MCF 10A (cell line): ENCODE measurements at places on chromosomes 1 and 21.
A peak's percentile ranks its signal among the peaks of the same experiment; 100 is the strongest.

DNA sequence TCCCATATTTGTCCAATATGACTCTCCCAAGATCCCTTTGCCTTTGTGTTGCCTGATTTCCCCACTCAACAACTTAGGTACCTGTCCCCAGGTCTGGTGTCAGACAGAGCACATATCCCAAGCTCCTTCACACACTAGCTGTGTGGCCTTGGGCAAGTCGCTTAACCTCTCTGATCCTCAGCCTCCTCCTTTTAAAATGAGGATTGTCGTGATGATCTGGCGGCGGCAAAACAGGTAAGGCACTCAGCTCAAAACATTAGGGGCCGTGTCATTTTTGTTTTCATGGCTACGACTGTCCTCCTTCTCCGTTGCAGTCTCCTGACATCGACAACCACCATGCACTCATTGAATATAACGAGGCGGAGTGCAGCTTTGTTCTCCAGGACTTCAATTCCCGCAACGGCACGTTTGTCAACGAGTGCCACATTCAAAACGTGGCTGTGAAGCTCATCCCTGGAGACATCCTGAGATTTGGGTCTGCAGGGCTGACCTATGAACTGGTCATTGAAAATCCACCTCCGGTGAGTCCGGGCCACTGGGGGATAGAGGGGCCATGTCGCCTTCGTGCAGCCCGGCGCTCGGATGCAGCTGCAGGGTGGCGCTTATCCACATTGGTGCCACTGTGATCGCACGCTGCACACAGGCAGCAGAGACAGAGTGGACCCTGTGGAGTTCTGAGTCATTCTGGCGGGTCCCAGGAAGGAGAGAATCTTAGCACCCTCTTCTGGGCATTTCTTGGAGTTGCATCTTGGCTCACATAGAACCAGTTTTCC lies 25.2 kb downstream of the FHAD1 start:
- peak; percentile 89 for DNase-seq

- DNase-seq = no peak
Observed at GRCh38 chr1:54403808-54404261, 2.4 kb downstream of the SSBP3 start.

- no peak for DNase-seq
Observed at GRCh38 chr1:59177756-59178155, 119.1 kb upstream of the FGGY start.

- DNase-seq = no peak
Observed at GRCh38 chr1:153251988-153252387, 7.5 kb upstream of the LORICRIN start.

GRCh38 chr1:95086949-95087533 lies 14.3 kb upstream of the ALG14 start:
- DNase-seq = peak; percentile 67

DNA sequence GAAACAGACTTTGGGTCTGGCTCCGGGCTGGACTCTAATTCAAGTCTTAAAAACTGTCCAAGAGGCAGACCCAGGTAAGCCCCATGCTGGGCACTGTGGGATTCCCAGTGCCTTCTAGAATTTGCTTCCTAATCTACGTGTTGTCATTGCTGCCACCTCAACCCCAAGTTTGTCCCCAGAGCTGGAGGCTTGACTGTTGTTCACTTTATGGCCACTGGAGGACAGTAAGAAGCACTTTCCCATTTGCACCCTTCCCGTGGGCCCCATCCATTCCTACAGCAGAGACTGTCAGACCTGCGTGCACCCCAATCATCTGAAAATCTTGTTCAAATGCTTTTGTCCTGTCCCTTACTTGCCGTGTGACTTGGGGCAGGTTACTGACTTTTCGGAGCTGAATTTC lies 29.4 kb upstream of the VASH2 start:
- no peak for DNase-seq

GRCh38 chr1:2845869-2846268 lies 44.4 kb upstream of the TTC34 start:
- DNase-seq = no peak

GRCh38 chr1:101262060-101262459 lies 25.2 kb downstream of the S1PR1 start:
- no peak for DNase-seq

- no peak for DNase-seq
Observed at GRCh38 chr21:41739936-41740335, 26.9 kb downstream of the RIPK4 start.
